ENCODE measurements at places on chromosomes 16 and 17. TPM values are rescaled to one million over a fixed set of nuclear protein-coding genes. Genes with fewer than 3 reads are reported as not detected.

The CHAD gene
- not detected for total RNA-seq

The NPIPB6 gene
- not detected for total RNA-seq

The NSMCE1 gene
- total RNA-seq, result 88.9 TPM

The DPEP1 gene
- total RNA-seq, result 3.1 TPM

GRCh38 chr17:10055262-10055975, 143.0 kb downstream of the GAS7 start:
- no peak for DNase-seq

DNA sequence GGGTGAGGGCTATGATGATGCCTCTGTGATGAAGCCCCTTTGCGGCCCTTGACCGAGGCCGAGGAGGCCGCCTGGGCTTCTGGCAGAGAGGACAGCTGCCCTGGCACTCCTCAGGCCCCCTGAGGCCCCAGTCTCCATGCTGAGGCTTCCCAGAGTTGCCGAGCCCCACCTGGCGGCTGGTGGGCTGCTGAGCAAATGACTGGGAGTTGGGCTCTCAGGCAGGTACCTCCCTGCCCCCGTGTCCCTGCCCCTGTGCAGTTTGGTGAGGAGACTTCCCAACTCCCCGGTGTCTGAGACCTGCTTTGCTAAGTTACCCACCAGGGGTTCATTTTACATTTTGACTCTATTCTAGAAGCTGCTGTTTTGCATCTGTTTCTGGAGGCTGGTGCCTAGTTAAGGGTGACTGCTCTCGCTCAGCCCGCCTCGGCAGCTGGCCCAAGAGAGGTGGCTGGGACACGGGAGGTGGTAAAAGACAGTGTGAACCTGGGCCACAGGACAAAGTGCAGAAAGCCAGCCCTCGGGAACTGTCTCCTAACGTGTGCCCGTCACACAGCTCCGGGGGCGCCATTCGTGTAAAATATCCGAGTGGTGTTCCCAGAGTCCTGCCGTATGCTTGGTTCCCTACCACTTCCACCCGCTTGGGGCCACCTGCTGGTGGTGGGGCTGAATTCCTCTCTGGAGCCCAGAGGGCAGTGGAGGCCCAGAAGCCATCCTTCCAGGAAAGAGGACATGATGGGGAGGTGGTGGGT, 134.5 kb downstream of the RAB11FIP4 start:
- DNase-seq, result no peak

GRCh38 chr16:411576-412265, 10.0 kb downstream of the DECR2 start:
- no peak for DNase-seq

DNA sequence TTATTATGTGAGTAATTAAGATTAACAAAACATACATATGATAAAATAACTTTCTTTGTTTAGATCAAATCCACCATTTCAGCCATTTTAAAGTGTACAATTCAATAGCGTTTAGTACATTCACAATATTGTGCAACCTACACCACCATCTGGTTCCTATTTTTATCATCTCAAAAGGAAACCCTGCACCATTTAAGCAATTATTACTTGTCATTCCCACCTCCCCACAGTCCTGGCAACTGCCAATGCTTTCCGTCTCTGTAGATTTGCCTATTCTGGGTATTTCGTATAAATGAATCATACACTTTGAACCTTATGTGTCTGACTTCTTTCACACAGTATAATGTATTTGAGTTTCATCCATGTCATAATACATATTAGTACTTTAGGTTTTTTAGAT, 162.5 kb upstream of the CNTNAP4 start:
- no peak for DNase-seq

Measured in kidney epithelial cell (primary cell).